ENCODE measurements at places on chromosomes 4 and X.

- no peak for DNase-seq
Measured at GRCh38 chr4:7049739-7050138, 6.6 kb downstream of the TADA2B start.

GRCh38 chr4:26812049-26812714, 48.5 kb upstream of the STIM2 start:
- DNase-seq, result no peak

GRCh38 chr4:127521463-127521862, 111.3 kb upstream of the INTU start:
- DNase-seq, result no peak

DNA sequence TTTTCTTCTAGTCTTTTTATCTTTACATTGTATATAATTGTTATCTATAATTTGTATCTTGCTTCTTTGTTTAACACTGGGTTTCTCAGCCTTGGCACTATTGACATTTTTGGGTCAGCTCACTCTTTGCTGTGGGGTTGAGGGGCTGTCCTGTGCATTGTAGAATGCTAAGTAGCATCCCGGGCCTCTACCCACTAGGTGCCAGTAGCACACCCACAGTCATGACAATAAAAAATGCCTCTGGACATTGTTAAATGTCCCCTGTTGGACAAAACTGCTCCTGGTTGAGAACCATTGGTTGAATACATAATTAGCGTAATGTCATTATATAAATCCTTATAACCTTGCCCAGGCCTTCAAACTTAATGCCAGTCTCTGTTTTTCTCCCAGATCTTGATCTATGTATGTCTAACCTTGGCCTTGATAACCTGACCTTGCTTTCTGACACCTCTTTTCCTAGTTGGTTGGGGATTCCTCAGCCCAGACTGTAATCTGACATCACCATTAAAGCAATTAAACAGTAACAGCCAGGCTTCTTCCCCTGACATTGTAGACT, 46.1 kb downstream of the DCX start:
- DNase-seq, result no peak

- DNase-seq, result no peak
Measured at GRCh38 chrX:45775468-45775867, 574.8 kb upstream of the DIPK2B start.

DNA sequence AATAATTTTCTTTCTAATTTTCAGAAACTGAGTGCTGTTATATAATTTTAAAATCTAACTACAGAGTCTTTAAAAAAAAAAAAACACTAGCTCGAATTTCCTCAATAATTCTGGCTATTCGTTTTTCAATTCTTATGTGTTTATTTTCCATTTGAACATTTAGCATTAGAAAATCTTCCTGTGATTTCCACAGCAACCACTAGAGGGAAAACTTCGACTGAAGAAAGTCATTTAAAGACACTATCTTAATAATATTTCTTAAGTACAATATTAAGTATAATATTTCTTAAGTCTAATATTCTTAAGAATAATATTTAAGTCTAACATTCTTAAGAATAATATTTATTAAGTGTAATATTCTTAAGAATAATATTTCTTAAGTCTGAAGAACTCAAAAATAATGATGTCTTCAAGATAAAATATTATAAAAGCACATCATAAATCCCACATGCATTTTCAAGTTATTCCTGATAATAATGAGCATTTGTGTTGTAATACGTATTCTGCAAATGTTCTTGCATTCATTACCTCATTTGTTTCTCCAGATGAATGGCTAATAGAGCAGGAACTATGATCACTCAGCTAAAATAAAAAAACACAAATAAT, 118.4 kb upstream of the WDR17 start:
- peak; percentile 1 for DNase-seq

- no peak for DNase-seq
Measured at GRCh38 chrX:93791304-93791703, 117.3 kb downstream of the FAM133A start.

GRCh38 chrX:71650333-71650969, 16.9 kb upstream of the LOC101059915 start:
- no peak for DNase-seq

DNA sequence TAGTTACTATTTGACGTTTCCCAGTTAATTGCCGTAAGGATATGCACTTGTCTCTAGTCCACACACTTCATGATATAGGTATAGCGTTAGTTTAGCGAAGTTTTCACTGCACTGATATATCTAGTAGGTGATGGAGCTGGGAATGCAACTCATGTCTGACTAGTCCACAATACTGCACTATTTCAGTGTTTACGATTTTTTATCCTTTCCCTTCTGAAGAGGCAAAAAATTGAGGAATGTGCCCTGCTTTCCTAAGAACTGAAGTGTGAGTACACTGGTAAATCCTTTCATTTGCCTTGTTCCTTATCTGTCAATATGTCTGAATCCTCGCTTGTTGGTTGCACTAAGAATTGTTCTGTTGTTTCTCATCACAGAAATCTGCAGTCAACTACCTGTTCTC, 1.0 kb downstream of the RPL36A start:
- no peak for DNase-seq

DNA sequence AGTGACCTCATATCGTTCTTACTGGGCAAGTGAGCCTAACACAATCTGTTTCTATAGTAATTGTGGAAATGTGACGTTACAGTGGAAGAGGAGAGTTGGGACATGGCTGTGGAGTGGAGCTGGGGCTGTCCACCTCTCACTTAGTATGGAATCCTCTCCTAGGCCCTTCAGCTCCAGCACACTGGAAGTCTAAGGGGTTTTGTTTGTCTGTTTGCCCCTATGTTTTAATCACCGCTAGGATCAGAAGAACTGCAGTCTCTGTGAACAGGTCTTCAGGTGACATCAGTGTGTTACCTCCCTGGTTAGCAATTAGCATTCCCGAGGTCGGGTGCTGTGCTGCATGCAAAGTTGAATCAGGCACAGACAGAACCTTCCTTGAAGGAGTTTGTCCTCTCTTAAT, 49.3 kb upstream of the CLDN34 start:
- DNase-seq, result no peak

- DNase-seq, result no peak
Measured at GRCh38 chr4:102438396-102439235, 62.5 kb upstream of the NFKB1 start.

GRCh38 chr4:20386906-20387305, 135.2 kb downstream of the SLIT2 start:
- no peak for DNase-seq

DNA sequence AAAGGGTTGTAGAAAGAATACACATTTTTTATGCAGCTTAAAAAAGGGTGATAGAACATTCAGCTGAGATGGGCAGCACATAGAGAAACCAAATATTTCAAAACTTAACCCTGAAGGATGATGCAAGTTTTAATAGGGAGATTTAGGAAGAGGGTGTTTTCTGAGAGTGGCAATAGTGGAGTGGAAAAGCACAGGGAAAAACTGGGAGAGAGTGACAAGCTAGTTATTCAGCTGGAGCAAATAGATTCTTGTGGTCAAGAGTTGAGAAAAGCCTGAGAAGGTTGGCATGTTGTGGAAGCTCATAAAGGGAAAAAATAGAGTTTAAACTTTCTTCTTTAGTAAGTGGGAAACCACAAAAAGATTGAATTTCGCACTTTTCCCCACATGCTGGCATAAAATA, 359.6 kb upstream of the PITX2 start:
- DNase-seq, result no peak

DNA sequence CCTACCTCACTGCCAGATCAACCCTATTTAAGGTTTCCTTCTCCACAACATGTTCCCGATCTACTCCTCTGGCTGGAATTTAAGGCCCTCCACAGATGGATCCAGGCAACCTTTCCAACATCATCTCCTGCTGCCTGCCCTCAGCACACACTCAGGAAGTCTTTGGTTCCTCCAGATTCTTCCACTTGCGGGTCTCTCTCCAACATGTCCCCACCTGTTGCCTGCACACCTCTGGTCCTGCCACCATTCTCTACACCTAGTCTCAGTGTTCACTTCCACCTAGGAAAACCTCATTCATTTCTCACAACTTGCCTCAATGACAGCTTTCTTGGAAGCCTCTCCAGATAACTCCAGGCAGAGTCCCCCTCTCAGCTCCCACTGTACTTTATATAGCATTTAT, 80.1 kb downstream of the RTL5 start:
- no peak for DNase-seq

DNA sequence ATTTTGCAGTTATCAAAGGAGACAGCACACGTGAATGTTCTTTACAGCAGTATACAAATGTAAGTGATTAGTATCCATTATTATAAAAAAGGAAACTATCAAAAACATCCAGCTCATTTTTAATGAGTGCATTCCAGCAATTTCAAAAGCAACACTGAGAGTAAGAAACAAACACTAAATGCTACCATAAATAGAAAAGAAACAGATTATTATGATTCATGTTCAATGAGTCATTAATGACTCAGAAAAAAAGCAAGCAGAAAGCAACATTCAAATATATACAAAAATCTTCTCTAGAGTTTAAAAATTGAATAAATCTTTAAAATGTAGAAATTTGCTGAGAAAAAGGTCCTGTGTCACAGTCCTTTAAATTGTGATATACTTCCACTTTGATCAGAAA, 346.5 kb upstream of the FMR1 start:
- DNase-seq, result no peak

DNA sequence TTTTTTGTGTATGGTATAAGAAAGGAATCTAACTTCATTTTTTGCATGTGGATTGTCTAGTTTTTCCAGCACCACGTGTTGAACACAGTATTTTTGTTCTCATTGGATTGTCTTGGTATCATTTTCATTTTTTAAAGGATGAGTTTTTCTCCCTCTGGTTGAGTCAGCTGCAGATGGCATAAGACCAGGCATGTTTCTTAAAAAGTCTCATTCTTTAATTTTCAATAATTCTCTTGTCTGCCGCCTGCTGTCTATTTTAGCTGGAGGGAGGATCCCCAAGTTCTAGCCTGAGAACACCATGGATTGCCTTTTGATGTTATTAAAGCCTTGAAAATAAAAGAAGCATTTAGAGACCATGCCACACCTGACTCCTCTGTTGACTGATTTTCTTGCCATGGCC, 263.8 kb downstream of the ARHGAP24 start:
- DNase-seq, result no peak

DNA sequence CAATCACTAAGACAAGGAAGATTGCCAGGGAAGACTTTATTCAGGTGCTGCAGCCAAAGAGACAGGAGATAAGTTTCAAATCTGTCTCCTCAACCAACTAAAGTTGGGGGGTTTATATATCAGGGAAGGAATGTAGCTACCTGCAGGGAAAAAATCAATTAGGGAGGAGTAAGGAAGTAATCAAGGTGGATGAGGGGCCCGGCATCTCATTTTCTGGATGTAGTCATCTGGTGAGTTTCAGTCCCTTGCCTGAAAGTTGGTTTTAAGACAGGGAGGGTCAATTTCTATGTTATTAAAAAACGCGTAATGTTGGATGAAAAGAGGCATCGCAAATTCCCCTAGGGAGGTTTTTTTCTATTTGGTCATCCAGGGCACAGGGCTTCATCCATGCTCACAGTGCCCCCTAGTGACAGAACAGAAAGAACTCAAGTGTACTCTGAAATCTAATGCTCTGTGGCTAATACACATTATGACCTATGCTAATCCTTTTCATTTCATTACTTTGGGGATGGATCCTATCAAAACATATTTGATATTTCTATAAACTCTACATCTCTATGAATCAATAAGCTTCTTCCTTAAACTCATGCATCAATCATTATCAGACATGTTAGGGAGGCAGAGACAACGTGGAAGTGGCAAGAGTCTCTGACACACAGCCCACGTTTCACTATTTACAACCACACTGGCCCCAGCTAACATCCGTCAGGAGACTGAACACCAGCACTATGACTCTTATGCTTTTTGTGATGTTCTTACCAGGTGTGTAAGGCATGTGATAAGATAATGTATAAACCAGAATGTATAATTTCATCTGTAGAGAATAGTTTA, 1577.0 kb upstream of the TENM3 start:
- peak; percentile 10 for DNase-seq

DNA sequence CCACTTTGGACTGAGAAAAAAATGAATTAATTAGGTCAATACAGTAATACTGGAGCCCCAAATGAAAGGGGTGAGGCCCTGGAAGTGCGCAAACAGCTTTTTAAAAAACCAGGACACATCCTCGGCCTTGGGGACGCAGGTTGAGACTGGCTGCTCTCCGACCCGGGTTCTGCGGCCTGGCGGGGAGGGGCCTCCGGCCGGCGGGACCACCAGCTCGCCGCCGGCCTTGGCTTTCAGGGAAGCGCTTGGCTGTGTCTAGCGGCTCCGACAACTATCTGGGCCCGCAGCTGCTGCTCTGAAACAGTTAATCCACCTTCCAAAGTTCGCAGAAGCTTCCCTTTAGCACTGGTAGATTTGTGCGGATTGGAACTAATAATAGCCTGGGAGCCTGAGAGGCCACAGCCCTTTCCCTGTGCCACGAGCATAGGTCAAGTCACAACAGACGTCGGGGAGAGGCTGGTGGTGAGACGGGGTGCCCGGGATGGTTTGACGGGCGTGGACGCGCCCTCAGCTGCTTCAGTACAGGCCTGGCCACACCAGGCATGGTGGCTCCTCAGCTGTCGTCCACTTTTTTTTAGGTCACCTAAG, 1.1 kb upstream of the SEL1L3 start:
- no peak for DNase-seq

DNA sequence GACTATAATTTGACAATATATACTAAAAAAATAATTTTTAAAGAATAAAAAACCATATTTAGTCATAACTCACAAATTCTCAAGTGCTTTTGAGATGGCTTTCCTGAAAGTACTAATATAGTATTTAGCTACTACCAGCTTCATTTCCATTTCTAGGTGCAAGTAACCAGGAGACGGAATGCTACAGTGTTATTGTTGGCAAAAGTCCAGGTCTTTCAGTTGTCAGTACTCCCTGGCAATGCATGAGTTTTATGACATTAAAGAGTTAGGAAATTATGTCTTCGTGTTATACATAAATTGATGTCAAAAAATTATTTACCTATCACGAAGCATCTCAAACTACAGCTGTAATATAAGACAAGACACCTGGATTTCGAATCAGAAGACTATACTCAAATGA, 45.0 kb downstream of the TMEM47 start:
- no peak for DNase-seq

All from AG04450 (cell line).